ENCODE measurements at places on chromosomes 11 and 22. TPM values are rescaled to one million over a fixed set of nuclear protein-coding genes. Genes with fewer than 3 reads are reported as not detected.

GRCh38 chr22:29987137-29987536 lies 93.1 kb upstream of the HORMAD2 start:
- no peak for DNase-seq

GRCh38 chr11:87425943-87426342 lies 388.2 kb downstream of the TMEM135 start:
- no peak for DNase-seq

- no peak for DNase-seq
Observed at GRCh38 chr11:119340335-119341221, at the start of gene C1QTNF5. C1QTNF5 (minus strand) TSS chr11:119340883; CDS start chr11:119340397, 486 bp downstream.

DNA sequence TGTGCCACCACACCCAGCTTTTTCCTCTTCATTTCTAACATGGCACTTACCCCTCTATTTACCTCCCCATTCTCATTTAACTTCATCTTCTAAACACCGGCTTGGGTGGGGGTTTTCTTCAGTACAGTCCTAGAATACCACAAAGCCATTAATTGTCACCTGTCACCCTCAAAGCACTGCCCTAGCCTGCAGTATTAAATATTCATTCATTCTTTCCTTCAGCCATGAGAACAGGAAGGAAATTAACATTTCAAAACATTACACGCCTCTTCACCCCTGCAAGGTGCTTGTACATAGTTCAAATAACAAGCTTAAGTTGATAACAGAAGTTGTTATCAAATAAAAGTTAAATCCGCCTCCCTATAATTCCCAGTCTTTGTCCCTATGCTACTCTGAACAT lies 10.7 kb upstream of the VPS37C start:
- no peak for DNase-seq

DNA sequence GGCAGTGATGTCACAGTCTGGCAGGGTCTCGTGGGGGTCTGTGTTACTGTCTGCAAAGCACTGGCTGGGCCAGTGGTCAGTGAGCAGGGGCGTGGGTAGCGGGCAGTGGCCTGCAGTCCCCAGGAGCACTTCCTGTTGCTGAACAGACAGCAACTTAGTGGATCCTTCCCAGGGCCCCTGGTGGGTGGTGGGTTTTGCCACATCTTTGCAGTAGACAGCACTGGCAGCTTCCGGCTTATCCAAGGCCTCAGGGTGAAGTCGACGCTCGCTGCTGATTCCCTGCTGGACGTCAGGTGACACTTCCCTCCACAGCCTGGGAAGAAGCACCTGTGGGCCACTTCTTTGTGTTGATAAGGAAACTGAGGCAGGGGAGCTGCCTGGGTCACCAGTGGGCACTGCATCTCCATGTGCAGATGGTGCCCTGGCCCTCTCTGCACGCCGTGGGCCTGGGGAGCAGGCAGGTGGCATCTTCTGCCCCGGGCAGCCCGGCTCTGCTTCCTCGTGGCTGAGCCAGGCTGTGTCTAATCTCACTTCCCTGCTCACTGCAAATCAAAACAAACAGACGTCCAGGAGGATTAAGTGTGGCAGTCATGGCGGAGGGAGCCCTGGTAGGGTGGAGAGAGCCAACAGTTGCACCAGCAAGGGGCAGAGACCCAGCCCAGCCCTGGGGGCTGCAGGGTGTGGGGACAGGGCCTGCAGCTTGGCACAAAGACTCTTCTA lies 79.8 kb downstream of the KCNQ1 start:
- no peak for DNase-seq

Gene PHLDB1
- 0.12 TPM for total RNA-seq

Gene CEND1
- 0.60 TPM for total RNA-seq

DNA sequence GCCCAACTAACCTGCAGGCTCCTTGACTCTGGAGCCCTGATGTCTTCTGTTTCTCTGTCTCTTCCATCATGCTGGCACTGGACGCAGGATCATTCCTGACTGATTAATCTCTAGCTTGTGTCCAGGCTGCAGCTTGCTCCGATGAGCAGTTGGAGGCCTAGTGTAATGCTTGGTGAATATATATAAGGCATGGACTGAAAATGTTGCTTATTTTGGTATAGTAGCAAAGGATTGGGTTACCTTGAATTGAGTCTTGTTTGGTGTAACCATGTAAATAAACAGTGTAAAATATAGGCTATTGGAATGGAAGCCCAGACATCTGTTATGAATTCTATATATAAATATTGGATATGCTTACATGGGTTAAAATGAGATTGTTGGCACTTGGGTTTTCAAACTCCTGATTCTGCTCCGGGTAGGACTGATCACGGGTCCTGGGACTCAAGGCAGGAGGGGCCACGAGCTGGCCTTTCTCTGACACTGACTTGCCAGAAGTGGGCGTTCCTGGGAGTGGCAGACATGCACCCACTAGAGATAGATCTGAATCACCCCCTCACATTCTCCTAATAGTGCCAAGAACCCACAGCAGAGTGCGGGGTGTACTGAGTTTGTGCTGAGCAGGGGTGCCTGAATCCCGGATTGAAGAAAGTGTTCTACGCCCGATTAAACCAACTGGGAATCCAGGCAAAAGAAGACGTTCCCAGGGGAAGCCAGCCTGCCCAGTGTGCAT lies 25.8 kb downstream of the LRP5 start:
- DNase-seq, result no peak

GRCh38 chr11:73439002-73439843 lies 63.0 kb downstream of the RELT start:
- no peak for DNase-seq

DNA sequence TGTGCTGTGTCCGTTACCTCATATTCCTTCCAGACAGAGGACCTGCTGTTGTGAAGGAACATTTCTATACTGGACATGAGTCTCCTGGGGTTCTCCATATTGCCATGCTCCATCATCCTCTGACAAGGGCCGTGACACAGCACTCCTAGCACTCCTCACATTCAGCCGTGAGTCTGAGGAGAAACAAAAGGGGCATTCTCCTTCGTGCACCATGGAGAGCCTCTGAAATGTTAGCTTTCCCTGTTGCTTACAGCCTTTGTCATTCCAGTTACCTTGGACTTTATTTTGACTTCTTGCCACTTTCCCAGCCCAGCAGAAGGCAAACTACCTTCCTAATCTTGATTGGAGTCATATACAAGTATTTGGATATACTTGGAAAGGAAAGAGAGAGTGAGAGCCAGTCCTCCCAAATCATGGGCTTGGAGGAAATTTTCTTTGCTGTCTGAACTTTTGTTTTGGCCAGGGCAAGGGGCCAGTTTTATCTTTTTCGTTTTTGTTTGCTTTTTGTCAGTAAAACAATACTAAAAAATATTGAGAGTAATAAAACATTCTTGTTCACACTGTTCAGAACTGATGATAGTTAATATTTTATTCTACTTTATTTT lies 29.1 kb upstream of the TECTA start:
- no peak for DNase-seq

DNA sequence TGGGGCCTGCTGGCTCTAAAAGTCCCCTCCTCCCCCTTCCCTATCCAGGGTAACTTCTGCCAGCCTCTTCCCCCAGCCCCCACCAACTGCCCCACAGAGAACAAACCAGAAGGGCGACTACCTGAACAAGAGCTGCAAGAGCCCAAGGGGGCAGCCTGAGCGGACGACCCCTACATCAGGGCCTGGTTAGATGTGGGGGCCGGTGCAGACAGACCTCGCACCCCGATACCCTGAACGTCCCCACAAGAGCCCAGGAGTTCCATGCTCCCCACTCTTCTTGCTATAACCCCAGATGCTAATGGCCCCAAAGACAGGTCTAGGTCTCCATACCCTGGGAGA lies 20.7 kb downstream of the SUN2 start:
- no peak for DNase-seq

GRCh38 chr11:27697679-27698275 lies 2.5 kb downstream of the BDNF start:
- DNase-seq, result no peak

Gene ADM2
- 4.1 TPM for total RNA-seq

Gene GDPD4
- not detected for total RNA-seq

- DNase-seq, result no peak
Observed at GRCh38 chr11:128048121-128048520, 539.2 kb downstream of the ETS1 start.

Gene PTPRCAP
- 328 TPM for total RNA-seq

DNA sequence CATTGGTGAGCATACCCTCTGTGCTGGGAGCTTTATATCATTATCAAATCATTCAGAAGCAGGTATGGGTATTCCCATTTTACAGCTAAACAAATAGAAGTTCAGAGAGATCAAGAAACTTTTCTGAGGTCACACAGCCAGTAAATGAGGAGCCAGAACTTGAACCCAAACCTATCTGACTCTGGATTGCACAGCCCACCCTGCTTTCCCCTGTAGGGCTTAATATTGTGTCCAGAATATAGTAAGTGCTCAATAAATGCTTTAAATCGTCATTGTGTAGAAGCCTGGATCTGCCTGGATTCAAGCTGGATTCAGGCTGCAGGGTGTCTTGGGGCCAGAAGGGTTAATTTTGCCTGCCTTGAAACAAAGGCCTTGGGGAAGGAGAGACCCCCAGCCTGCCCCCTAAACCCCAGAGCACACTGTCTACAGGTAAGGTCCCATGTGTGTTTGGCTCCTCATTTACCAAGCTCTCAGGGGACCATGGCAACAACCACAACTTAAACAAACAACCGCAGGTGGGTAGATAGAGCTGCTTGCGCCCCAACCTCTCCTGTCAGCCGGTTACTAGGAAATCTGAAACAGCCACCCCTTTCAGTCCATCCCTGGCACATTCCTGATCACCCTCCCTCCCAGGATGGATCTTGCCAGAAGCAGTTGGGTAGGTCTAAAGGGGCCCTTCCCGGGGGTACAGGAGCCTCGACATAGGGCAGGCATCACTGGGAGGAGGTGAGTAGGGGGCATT lies 3.0 kb upstream of the SEC14L3 start:
- no peak for DNase-seq

DNA sequence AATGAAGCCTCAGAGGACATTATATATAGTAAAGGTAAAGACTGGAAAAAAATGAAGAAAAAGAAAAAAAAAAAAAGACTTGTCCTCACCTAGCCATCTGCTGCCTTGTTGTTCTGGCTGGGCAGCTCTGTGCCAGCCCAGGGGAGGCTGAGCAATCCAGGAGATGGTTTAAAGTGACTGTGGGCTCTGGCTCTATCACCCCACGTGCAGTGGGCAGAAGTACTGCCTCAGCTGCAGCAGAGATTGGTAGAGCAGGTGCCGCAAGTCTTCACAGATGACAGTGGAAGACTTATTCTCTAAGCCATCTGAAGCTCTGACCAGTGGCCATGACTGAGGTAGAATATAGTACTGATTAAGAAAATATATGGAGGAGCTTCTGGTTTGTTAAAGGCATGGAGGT lies 62.2 kb downstream of the SGSM3 start:
- no peak for DNase-seq

GRCh38 chr11:116371146-116371545 lies 401.6 kb downstream of the BUD13 start:
- DNase-seq, result no peak

DNA sequence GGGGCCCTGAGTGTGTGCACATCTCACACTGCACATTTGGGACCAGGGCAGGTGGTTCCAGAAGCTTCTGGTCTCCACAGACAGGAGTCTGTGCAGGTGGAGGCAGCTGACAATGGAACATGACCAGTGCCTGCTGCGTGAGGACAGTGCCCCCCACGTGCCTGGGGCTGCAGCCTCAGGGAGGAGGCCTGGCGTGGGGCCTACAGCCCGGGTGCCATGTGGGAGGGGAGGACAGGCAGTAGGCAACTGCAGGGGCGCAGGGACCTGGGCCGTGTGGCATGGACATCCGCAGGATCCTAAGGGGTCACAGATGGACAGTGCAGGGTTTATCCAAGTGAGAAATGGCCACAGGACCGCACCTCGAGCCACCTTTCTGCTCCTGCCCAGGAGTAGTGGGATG lies 28.8 kb downstream of the TSPAN4 start:
- DNase-seq, result no peak

Gene OR51I1
- total RNA-seq, result not detected

Gene NCF4
- total RNA-seq, result 23.3 TPM

Gene TRIM48
- total RNA-seq, result not detected

DNA sequence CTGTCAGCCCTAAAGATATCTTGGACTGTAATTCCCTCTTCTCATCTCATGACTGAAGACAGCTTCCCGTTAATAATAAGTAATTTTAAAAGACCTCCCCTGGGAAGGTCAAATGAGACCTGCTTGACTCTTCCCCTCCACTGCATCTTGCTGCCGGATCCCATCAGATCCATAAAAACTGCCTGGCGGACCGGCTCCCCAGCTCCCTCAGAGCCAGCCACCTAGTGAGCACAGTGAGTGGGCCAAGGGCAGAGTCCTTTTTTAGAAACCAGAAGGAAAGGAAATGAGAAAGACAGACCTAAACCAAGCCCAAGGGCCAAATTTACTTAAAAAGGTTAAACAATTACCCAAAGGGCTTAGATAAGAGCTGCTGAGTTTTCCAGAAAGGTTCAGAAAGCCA lies 595.3 kb downstream of the OPCML start:
- no peak for DNase-seq

Gene PNPLA5
- total RNA-seq, result not detected

DNA sequence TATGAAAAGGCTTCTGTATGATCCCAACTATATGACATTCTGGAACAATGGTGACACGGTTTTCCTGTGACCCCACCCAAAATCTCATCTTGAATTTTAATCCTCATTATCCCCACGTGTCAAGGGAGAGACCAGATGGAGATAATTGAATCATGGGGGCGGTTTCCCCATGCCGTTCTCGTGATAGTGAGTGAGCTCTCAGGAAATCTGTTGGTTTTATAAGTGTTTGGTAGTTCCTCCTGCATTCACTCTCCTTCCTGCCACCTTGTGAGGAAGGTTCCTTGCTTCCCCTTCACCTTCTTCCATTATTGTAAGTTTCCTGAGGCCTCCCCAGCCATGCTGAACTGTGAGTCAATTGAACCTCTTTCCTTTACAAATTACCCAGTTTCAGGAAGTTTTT lies 53.1 kb upstream of the TSPAN18 start:
- no peak for DNase-seq

GRCh38 chr11:73270016-73270854 lies 1.9 kb upstream of the P2RY6 start:
- no peak for DNase-seq

Gene ARHGEF12
- 8.1 TPM for total RNA-seq

Gene LDHAL6A
- total RNA-seq, result not detected

- DNase-seq, result no peak
Observed at GRCh38 chr22:49118065-49118464, 709.6 kb downstream of the BRD1 start.

- DNase-seq, result no peak
Observed at GRCh38 chr22:25364736-25365241, 145.3 kb downstream of the CRYBB2 start.

Gene GVQW3
- total RNA-seq, result 5.5 TPM
